ENCODE measurements at places on chromosomes 1 and 21.

DNA sequence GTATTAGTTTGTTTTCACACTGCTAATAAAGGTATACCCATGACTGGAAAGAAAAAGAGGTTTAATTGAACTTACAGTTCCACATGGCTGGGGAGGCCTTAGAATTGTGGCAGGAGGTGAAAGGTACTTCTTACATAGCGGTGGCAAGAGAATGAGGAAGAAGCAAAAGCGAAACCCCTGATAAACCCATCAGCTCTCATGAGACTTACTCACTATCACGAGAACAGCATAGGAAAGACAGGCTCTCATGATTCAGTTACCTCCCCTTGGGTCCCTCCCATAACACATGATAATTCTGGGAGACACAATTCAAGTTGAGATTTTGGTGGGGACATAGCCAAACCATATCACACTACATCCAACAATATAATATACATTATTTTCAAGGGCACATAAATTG is 145.7 kb upstream of the BARHL2 start:
- no peak for DNase-seq

GRCh38 chr1:181134543-181135436 is 46.3 kb downstream of the IER5 start:
- DNase-seq: no peak

DNA sequence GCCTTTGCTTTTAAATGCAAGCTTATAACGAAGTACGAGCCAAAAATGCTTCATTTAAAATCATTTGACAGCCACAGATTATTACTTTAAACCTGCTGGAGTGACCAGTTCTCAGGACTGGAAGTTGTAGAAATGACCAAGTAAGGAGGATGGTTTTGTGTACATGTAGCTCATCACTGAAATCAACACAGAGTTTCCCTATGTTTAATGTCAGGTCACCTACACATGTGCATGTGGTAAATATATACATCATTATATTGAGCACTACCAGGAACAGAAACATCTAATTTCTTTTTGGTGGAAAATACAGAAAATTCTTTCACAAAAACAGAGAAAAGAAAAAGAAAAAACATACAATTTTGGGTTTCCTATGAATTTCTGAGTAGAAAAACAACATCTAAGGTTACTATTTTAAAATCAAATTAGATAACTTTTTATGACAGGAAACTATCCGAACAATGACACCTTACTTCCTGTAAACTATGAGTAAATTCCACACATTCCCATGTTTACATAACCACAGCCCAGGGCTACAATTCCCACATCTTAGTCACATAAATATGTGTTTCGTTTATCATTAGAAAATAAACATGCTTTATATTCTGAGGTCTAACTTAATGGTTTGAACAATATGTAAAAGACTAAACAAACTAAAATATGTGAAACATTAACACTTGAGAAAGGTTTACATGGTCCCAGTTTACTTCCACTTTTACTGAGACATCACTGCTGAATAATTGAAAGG is 73.6 kb downstream of the ZNF281 start:
- no peak for DNase-seq

- no peak for DNase-seq
These were observed 34.1 kb upstream of the SUCO start for GRCh38 chr1:172498857-172499256.

DNA sequence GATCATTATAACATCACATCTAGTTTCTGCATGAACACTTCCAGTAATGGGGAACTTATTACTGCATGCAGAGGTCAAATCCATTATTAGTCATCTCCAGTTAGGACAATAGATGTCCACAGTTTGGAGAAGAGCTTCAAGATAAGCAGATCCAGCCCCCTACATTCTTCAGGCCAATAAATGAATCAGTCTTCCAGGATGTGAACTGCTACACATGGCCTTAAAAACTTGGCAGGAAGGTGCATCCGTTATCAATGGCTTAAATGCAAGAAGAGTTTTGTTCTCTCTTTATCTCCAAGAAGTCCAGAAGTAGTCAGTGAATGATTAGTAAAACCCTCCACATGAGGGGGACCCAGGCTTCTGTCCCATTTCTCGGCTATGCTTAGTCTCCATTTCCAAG is 70.8 kb downstream of the DMRTA2 start:
- DNase-seq: no peak

GRCh38 chr21:23101111-23101510 is 2102.9 kb downstream of the NCAM2 start:
- no peak for DNase-seq

DNA sequence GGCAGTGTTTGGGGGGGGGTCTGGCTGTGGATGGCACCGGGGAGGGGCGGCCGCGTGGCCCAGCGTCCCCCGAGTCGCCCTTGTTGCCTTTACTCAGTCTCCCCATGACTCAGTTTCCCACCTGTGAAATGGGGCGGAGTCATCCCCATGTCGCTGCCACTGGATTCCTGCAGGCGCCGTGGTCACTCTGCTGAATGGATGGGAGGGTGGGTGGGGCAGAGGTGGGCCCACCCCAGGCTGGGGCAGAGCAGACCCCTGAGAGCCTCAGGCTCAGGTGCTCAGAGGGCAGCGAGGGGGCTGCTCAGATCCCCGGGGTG is 2.0 kb downstream of the COL6A1 start:
- DNase-seq: no peak

- DNase-seq: no peak
These were observed 243.4 kb downstream of the RHOU start for GRCh38 chr1:228978484-228979324.

- DNase-seq: no peak
These were observed 15.5 kb downstream of the EEIG2 start for GRCh38 chr1:108575375-108575774.

DNA sequence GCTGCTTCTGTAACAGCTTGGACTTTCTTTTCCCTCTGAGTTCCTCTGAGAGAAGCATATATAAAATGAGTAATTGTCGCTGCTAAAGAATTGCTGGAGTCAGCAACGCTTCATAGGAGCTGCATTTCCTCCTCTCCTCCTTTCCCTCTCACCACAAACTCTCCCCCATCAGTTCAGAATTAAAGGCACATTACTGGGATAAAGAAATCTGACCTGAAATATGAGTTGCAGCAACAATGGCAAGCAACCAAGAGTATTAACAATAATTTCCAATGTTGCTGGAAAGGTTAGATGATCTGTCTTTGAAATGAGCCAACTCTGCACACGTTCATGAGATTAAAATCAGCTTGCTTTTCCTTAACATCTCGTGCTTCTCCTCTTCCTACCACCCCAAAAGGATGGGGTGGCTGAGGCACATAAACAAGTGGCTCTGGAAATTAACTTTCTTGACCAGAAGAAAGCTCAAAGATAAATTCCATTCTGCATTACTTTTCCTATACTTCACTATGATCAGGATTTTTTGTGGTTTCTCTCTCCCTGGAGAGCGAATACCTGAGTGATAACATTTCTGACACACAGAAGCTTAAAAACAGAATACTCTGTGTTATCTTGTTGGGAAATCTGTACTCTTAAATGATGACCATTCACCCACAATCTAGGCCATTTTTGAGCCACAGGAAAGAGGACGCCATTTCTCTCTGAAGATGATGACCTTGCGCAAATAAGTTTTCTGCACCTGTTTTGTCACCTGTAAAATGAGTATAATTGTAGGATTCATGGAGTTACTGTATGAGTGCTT is 90.2 kb downstream of the TGFBR3 start:
- DNase-seq: no peak
